Natural killer cell (primary cell): ENCODE measurements at places on chromosomes 5 and 9.

DNA sequence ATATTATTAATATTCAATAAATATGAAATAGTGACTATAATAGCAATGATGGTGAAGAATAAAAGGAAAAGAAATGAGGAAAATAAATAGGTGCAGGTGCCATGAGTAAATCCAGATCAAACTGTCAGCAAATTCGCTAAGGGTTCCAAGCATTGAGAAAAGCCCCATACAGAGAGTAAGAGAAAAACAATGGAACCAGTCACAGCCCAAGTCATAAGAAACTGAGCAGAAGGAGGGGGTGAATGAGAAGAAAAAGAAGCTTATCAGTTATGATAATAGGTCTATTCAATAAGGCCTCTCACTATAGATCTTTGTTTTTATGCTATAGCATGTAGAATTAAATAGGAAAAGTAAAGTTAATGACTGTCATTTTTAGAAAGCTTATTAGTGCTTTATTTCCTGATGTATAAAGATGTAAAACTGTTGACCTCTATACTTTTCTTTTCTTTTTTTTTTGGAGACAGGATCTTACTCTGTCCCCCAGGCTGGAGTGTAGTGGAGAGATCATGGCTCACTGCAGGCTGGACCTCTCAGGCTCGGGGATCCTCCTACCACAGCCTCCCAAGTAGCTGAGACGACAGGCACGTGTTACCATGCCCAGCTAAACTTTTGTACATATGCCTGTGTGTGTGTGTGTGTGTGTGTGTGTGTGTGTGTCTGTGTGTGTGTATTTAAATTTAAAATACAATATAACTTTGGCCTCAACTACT, 72.4 kb downstream of the FYB1 start:
- DNase-seq = no peak

- no peak for DNase-seq
Observed at GRCh38 chr9:70110194-70111041, 66.8 kb downstream of the MAMDC2 start.

- DNase-seq = peak; percentile 46
Observed at GRCh38 chr9:124286292-124286931, 28.7 kb downstream of the NEK6 start.

DNA sequence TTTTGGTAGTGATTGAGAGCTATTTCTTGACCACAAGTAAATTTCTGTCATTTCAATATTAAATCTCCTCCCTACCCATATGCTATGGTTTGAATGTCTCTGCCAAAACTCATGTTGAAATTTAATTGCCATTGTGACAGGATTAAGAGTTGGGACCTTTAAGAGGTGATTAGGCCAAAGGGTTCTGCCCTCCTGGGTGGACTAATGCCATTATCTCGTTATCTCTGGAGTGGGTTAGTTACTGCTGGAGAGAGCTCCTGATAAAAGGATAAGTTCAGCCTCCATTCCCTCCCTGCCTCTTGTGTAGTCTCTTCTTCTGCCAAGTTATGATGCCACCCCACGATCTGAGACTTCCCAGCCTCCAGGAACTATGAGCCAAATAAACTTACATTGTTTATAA, 3.6 kb upstream of the DRD1 start:
- no peak for DNase-seq

DNA sequence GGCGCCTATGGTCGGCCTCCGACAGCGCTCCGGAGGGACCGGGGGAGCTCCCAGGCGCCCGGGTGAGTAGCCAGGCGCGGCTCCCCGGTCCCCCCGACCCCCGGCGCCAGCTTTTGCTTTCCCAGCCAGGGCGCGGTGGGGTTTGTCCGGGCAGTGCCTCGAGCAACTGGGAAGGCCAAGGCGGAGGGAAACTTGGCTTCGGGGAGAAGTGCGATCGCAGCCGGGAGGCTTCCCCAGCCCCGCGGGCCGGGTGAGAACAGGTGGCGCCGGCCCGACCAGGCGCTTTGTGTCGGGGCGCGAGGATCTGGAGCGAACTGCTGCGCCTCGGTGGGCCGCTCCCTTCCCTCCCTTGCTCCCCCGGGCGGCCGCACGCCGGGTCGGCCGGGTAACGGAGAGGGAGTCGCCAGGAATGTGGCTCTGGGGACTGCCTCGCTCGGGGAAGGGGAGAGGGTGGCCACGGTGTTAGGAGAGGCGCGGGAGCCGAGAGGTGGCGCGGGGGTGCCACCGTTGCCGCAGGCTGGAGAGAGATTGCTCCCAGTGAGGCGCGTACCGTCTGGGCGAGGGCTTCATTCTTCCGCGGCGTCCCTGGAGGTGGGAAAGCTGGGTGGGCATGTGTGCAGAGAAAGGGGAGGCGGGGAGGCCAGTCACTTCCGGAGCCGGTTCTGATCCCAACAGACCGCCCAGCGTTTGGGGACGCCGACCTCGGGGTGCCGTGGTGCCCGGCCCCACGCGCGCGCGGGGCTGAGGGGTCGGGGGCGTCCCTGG, 561 bp downstream of the DAPK1 start:
- DNase-seq = no peak

- DNase-seq = no peak
Observed at GRCh38 chr5:139676951-139677735, 29.0 kb downstream of the CXXC5 start.

DNA sequence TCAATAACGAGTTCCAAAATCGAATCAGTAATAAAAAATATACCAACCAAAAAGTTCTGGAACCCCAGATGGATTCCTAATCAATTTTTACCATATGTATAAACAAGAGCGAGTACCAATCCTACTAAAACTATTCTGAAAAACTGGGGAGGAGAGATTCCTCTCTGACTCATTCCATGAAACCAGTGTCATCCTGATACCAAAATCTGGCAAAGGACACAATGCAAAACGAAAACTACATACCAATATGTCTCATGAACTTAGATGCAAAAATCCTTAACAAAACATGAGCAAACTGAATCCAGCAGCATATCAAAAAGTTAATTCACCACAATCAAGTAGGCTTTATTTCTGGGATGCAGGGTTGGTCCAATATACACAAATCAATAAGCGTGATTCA, 30.5 kb upstream of the MACIR start:
- DNase-seq = no peak

DNA sequence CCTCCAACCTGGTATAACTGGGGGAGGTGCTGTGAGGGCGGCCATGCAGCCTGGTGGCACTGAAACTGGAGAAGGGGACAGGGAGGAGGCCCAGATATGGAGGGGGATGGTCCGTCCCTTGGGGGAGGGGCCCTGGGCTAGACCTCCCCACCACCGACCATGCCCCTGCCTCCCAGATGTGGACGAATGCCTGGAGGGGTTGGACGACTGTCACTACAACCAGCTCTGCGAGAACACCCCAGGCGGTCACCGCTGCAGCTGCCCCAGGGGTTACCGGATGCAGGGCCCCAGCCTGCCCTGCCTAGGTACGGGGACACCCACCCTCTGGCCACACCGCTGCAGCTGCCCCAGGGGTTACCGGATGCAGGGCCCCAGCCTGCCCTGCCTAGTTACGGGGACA, 15.4 kb upstream of the ASS1 start:
- DNase-seq = no peak

DNA sequence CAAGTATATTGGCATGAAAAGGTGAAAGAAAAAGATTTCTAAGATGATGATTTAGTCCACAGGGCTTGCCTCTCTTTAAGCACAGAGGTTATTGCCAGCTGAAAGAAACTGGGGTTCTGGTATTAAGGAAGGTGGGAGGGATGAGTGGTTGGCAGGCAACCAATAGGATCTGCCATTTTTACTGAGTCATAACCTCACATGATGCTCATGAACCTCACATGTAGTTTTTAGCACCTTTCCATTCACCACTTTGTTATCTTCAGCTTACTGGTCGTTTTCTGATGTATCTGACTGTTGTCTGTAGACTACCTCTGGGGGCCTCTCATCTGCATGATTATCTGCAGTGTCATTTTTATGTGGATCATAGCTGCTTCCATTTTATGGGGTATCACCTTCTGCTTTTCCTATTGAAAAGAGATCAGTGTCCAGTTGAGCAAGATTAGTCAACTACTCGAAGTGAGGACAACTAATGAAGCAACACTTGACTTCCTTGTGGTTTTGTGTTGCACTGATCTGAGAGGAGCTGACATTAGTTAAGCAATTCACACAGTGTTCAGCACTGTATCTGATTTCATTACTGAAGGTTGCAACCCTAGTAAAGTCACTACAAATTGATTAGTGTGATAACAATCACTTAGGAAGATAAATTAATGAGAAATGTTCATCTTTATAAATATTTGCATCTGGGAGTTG, 186.3 kb downstream of the SGCD start:
- no peak for DNase-seq

DNA sequence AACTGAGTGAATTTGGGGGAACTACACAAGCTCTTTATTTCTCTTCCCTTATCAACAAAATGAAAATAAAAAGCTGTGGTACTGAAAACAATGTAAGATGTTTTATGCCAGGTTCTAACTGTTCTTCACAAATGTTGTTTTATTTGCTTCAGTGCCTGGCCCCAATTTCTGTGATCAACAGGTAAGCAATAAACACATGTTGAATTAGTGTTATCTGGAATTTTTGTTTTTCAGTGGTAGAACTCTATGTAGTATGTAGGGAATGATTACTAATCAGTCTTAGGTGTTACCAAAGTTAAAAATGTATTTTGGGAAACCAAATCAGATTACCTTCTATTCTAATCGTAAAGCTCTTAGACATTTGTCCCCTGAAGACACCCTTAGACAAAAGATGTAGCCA, 7.5 kb upstream of the DPYSL3 start:
- DNase-seq = no peak

DNA sequence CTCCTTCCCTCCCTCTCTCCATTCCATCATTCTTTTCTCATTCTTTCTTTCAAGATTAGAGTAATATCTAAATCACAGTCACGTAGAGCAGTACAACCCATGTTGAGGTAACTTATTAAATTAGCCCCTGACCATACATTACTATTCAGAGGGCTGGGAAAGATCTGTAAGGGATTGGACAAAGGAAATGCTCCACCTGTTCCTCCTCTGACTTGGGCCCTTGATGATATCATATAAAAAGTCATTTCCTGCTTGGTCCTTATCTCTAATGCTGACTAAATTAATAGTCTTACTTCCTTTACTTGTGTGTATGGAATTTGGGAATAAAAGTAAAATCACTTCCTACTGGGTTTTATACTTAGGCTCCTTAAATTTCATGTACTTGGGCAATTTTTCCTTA, 40.8 kb downstream of the SNX18 start:
- DNase-seq = no peak

DNA sequence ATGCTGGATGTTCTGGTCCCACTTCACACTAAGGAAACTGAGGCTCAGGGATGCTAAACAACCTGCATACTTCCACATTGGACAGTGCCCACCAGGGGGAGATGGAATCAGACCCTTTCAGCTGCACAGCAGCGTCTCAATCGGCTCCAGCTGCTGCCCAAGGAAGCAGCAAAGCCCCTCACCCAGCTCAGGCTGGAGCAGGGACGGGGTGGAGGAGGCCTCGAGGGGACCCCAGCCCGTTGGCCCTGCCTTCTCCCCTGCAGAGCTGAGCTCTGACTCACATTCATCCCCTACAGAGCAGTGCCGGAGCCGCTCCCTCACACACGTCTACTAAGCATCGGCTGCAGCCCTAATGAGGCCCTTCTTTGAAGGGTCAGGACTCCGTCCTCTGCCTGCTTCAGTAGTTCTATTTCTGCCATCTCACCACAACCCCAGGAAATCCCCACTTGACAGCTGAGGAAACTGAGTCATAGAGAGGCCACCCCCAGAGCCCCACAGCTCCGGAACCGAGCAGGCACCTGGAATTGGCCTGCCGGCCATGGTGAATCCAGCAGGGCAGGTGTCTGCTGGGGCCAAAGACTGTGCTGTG, 21.5 kb upstream of the SUSD3 start:
- no peak for DNase-seq

GRCh38 chr5:158832096-158832685, 267.5 kb downstream of the EBF1 start:
- DNase-seq = no peak
